ENCODE measurements at places on chromosomes 2 and 18.

GRCh38 chr18:62384610-62385097 is 59.5 kb downstream of the TNFRSF11A start:
- no peak for DNase-seq

DNA sequence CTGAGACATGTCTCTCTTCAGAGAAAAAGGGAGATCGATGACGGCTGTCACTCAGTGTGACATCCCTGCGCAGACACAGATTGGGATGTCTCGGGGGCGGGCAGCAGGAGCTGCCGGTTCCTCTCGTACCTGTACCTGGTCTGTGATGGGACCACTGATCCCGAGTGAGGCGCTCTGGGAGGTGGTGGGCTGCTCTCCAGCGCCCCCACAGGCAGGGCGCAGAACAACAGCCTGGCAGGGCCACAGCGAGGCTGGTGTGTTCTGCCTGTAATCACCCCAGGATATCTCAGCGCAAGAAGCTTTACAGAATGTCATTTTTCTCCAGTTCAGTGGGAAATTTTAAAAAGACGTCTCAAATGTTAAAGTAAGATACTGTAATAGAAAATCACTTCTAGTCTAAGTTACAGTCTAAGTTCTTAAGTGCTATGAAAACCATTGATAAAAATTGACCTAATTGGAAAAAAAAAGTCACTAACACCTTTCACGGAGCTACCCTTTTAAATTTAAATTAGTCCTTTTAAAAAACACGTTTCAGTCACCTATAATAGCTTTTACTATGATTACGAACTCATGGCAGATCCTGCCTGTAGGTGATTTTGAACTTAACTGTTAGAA is 189.8 kb downstream of the SNTG2 start:
- peak; percentile 13 for DNase-seq

- DNase-seq, result no peak
These were observed 128.6 kb downstream of the TGIF1 start for GRCh38 chr18:3578621-3579020.

DNA sequence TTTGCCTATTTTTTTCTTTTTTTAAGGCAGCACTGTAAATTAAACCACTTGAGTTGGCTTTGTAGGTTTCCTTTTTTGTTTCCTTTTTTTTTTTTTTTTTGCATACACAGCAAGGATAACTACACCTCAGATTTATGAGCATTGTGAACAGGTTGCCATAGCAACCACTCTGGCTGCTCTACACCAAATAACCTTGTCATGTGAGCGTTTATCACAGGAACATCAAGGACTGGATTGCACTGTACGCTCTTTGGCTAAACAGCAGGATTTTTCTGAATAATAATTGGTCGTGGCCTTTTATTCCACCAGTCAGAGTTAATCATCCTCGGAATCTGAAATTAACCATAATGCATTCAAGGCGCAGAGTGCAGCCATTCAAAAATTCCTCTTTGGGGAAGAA is 199.1 kb upstream of the SLC14A2 start:
- DNase-seq, result no peak

- DNase-seq, result no peak
These were observed 73.0 kb downstream of the RRM2 start for GRCh38 chr2:10195278-10196109.

- DNase-seq, result no peak
These were observed 104.7 kb upstream of the STPG4 start for GRCh38 chr2:47259829-47260228.

- DNase-seq, result peak; percentile 88
These were observed 49.1 kb upstream of the DOCK10 start for GRCh38 chr2:225091336-225091735.

DNA sequence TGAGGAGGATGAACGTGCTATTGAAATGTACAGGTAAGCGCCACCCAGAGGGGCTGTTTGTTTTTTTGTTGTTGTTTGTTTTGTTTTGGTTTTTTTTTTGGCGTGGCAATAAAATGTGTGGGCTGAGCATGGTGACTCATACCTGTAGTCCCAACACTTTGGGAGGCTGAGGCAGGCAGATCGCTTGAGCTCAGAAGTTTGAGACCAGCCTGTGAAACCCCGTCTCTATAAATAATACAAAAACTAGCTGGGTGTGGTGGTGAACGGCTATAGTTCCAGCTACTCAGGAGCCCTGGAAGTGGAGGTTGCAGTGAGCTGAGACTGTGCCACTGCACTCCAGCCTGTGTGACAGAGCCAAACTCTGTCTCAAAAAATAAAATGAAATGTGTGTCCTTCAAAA is 6.2 kb downstream of the PDCL3 start:
- DNase-seq, result no peak

DNA sequence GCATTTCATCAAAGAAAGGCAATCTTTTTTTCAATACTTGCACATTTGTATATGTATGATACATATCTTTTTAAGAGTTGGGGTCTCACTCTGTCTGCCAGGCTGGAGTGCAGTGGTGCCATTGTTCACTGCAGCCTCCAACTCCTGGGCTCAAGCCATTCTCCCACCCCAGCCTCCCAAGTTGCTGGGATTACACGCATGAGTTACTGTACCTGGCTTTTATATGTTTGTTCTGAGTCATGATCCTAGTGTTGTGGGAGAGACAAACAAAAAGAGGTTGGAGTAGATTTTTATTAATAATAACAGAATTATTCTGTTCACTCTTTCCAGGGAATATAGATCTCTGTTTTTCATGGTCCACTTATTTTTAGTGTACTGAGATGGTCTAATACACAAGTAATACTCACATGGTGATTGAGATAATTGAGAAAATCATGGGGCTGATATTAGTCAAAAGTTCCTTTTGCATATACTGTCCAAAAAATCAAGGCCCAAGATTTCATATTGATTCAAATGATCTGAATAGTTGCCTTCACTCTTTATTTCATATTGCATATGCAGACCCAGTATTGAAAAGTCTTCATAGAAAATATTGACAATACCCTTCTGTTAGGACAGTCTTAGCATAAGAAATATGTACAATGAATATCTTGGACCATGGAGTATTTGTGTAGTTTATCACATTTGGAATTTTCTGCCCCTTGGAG is 138.3 kb downstream of the FMNL2 start:
- DNase-seq, result no peak

GRCh38 chr2:111948832-111949231 is 50.4 kb downstream of the MERTK start:
- DNase-seq, result no peak

DNA sequence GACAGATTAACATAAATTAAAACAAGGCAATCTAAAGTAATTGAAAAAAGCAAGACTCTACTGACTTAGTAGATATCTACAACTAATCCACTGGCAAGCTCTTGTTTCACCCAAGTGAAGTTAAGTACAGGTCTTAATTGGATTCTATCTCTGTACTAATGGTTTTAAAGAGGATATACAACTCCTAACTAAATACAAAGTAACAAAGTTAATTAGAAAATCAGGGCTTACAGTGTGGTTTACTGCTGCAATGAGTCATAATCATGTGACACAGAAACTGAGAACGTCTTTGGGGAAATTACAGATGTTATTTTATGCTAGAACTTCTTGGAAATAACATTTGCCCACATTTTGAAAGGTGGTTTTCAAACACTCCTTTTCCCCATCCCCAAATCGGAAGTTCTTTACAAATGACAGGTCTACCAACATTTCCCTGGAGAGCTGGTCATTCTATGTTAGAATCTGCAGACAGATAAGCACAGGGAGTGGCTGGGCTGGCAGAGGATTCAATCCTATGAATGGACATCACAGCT is 245.3 kb downstream of the STK39 start:
- peak; percentile 18 for DNase-seq

DNA sequence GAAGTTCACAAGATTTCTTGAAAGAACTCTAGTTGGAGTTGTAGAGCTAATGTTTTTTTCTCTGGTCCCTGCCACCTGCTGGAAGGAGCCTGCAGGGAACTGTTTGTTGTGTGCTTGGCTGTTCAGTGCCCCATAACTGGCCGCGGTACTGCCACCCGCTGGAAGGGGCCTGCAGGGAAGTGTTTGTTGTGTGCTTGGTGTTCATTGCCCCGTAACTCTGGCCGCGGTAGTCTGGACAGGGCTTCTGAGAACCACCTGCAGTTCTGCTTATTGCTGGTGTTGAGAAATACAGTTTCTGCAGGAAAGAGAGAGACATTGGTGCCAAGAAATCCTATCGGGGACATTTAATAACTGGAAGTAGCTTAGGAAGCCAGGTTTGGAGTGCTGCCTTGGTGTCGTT is 58.1 kb downstream of the AGAP1 start:
- DNase-seq, result peak; percentile 41

DNA sequence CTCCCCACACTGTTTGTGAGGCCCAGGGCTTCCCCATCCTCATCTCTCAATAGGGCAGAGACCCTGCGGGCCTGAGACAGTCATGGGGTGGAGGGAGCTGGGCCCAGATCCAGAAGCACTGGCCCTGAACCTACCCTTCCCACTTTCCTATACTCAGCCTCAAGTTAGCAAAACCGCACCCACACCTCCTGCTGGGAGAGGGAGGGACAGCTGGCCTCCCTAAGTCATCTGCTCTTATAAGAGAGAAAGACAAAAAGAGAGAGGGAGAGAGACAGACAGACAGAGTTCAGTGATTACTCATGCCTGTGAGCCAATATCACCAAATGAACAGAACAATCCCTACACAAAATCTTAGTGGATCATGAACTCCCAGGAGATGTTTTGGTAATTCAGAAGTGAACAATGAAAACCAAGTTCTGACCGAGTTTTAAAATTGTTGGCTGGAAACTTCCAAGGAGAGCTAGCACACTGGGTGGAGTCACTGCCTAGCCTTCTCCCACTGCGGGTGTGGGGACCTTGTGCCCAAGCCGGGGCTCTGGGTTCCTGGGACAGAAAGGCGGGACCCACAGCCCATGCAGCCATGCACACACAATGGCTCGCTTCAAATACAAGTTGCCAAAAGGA is 130.5 kb downstream of the PXDN start:
- DNase-seq, result peak; percentile 22

- no peak for DNase-seq
These were observed 736.8 kb downstream of the SOCS6 start for GRCh38 chr18:71025505-71026225.

GRCh38 chr2:196404276-196404675 is 232.9 kb upstream of the STK17B start:
- DNase-seq, result no peak

DNA sequence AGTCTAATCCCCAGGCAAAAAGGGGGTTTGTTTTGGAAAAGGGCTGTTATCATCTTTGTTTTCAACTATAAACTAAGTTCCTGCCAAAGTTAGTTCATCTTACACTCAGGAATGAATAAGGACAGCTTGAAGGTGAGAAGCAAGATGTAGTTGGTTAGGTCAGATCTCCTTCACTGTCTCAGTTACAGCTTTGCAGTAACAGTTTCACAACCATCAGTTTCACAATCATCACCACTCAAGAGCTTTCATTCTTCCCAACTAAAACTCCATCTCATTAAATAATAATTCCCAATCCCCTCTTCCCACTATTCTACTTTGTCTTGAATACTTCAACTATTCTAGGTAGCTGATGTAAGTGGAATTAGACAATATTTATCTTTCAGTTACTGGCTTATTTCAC is 200.9 kb downstream of the NYAP2 start:
- DNase-seq, result no peak

DNA sequence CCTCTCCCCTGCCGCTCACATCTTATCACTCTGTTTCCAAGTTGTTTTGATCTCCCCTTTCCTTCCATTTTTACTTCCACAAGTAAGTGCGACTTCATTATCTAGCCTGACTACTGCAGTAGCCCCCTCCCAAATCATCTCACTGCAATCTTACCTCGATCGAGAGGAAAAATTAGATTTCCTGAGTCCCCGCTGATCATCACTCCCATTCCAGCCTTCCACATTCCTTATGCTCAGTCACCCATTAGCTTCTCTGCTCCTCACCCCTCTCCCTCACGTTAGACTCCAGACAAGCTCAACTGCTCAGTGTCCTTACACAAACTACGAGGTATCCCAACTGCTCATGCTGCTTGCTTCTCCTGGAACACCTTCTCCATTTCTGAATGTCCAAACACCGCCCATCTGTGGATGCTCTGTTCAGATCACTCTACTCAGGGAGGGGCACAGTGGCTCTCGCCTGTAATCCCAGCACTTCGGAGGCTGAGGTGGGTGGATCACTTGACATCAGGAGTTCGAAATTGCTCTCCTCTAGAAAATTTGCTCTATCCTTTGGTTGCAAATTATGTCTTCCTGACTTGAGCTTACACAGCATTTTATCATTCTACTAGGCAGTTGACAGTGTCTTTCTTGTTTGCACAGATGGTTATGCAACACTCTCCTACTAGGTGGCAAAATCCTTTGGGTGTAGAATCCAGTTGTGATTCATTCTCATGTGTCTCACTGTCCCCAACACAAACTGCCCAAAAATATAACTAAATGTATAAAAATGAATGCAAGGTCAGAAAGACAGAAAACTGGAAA is 96.5 kb downstream of the INO80D start:
- DNase-seq, result no peak

GRCh38 chr2:24871852-24872333 is 48.1 kb downstream of the ADCY3 start:
- no peak for DNase-seq

DNA sequence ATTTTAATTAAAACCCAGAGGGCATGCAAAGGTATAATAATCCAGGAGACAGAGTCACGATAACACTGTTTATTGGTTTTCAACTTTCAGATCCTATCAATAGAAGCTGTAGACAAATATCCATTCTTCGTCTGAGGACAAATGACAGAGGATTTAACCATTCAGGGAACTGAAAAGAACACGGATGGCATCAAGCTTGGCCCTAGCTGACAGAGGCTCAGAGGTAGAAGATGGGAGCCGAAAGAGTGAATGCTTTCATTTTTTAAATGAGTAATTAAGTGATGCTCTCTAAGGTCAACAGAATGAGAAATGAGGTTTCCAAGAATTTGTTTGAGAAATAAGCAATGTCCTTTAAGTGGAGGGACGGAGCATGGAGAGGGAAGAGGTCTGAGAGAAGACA is 62.1 kb downstream of the BCL2 start:
- DNase-seq, result no peak

- DNase-seq, result no peak
These were observed 166.9 kb downstream of the MSH2 start for GRCh38 chr2:47569658-47570475.

DNA sequence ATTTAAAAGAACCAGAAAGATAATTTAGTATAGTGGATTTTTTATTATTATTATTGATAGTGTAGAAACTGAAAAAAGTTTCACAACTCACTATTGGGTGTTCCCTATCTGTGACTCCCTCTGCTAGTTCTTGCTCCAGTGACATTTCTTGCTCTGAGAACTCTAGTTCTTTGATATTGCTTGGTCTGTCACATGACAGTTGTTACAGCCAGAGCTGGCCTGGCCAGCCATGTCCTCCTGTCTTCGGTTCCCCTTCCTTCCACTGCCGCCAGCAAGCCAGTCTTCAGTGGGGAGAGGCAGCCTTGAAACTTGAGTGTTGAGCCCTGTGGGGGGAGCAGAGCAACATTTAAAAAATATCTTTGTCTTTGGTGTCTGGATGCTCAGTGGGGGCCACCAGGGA is 7.6 kb upstream of the THOC1 start:
- DNase-seq, result no peak
